ENCODE measurements at places on chromosomes 3 and 15.

GRCh38 chr15:28021281-28022039, 77.7 kb downstream of the OCA2 start:
- H3K27ac ChIP-seq, result no peak overlapping the region
- peak; percentile 89 for DNase-seq
- peaks cover 4% of the 10 kb centered on the region for H3K4me1 ChIP-seq
- H3K27me3 ChIP-seq, result no peaks in the 10 kb centered on the region

DNA sequence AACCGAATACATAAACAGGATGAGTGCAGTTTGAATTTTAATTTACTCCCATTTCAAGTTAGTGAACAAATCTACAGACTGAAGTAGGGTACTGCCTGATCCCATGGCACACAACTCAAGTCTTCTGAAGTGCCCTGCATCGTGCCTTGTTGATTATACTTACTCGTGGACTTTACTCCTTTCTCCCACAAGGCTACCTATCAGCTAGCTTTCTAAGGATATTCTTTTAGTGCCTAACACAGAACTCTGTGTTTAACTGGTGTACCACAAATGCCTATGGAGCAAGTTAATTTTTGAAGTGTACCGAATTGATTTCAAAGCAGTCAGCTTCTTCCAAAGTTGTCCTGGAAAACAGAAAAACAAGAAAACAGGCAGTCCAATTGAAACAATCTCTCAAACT, 119.8 kb downstream of the TNIK start:
- no peak for DNase-seq
- H3K36me3 ChIP-seq, result no peaks in the 10 kb centered on the region
- H3K27me3 ChIP-seq, result peaks cover 8% of the 10 kb centered on the region
- H3K27ac ChIP-seq, result no peak overlapping the region

DNA sequence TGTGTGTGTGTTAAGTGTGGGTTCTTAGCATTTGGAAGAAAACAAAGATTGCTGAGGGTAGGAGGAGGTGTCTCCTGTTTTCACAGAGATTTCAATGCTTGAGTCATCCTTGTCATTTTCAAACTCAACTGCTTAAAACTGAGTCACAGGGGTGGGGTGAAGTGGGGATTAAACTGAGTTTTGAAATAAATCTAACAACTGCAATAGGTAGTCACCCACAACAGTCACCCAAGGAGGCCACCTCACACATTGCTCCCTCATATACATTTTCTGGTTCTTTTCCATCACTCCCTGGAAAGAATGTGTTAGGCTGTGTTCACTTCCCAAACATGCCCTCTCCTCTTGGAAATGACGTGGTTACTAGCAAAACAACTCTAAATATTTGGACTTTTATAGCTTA, 187.7 kb upstream of the CMC1 start:
- no peaks in the 10 kb centered on the region for H3K36me3 ChIP-seq
- no peaks in the 10 kb centered on the region for H3K27me3 ChIP-seq
- no peak overlapping the region for H3K27ac ChIP-seq
- H3K4me3 ChIP-seq, result no peak overlapping the region
- no peaks in the 10 kb centered on the region for H3K4me1 ChIP-seq

DNA sequence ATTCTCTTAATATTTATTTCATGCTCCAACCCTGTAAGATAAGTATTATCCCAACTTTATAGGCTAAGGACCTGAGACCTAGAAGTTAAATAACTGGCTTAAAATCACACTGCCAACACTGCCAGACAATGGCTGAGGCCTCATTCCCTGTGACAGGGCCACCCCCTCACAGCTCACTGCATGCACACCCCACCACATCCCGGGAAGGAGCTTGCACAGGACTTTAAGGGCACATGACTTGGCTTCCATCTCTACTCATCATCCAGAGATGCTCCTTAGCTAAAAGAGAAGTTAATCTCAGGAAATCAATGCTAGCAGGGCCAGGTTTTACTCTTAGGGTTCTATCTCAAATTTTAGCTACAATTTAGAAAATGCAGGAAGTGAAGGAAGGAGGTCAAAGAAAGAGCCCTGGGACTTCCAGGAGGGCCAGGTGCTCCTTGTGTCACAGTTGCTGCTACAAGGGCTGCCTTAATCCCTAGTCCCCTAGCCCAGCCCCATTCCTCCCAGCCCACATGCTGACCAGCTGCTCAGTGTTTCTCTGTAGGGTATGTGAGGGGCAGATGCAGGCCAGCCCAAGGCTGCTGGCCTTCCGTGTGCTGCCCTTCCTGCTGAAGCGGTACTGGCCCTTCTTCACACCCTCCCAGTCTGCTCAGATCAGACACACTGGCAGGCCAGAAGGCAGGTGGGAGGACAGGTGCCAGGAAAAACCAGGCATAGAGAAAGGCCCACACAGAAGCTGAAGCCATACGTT, 53.5 kb downstream of the WWTR1 start:
- no peaks in the 10 kb centered on the region for H3K36me3 ChIP-seq
- H3K27ac ChIP-seq, result peak overlapping the region; percentile 56
- no peak overlapping the region for H3K4me3 ChIP-seq
- H3K4me1 ChIP-seq, result peaks cover 4% of the 10 kb centered on the region
- no peaks in the 10 kb centered on the region for H3K27me3 ChIP-seq

GRCh38 chr15:22895465-22896190, 57.2 kb downstream of the NIPA2 start:
- DNase-seq, result peak; percentile 49
- peaks cover 37% of the 10 kb centered on the region for H3K36me3 ChIP-seq
- H3K4me3 ChIP-seq, result no peak overlapping the region
- peaks cover 14% of the 10 kb centered on the region for H3K4me1 ChIP-seq

DNA sequence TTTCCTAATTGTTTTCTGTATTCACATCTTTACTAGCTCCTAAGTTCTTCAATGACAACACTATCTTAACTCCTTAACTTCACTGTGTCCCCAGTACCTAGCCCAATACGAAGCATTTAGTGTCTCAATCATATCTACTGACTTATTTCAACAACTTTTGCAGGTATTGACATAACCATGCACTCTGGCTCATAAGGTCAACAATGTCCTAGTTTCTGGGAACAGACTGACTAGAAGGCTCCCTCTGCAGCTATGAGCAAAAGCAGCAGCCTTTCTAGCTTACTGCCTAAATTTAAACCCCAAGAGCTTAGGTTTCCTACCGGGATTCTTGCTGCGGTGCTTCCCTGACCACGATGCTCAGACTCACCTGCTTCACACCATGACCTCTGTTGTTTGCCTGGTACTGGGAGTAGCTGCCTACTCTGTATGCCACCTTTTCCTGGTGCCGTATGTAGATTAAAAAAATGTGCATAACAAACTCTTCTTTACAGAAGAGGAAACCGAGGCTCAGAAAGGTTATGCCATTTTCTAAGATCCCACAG, 767.7 kb downstream of the TUSC7 start:
- no peaks in the 10 kb centered on the region for H3K27me3 ChIP-seq
- no peak overlapping the region for H3K27ac ChIP-seq
- no peaks in the 10 kb centered on the region for H3K36me3 ChIP-seq
- no peaks in the 10 kb centered on the region for H3K4me1 ChIP-seq
- no peak overlapping the region for H3K4me3 ChIP-seq

DNA sequence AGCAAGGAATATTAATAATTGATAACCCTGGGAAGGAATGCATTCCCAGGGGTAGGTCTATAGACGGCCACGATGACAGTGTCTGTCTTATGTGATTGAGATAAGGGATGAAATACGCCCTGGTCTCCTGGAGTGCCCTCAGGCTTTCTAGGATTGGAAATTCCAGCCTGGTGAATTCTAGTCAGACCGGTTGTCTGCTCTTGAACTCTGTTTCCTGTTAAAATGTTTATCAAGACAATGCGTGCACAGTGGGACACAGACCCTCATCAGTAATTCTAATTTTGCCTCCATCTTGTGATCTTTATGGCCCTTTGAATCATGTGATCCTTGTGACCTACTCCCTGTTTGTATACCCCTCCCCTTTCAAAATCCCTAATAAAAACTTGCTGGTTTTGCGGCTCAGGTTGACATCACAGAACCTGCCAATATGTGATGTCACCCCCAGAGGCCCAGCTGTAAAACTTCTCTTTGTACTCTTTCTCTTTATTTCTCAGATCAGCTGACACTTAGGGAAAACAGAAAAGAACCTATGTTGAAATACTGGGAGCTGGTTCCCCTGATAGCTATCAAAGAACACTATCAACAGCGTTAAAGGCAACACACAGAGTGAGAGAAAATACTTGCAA, 183.3 kb downstream of the PDE8A start:
- H3K36me3 ChIP-seq, result no peaks in the 10 kb centered on the region
- H3K4me3 ChIP-seq, result no peak overlapping the region
- no peak overlapping the region for H3K27ac ChIP-seq
- no peaks in the 10 kb centered on the region for H3K4me1 ChIP-seq

DNA sequence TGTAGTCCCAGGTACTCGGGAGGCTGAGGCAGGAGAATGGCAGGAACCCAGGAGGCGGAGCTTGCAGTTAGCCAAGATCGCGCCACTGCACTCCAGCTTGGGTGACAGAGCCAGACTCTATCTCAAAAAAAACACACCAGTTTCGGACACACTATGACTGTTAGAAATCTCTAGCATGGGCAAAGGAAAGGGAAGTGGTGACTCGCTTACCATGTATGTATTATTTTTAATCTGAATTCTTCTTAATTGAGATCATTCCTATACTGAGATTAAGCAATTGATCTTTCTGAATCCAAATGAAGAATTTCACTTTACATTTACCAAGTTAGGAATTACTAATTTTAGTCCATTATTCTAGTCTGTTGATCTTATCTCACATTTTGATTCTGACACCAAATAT, 459.2 kb upstream of the ALCAM start:
- H3K27ac ChIP-seq, result no peak overlapping the region
- H3K36me3 ChIP-seq, result no peaks in the 10 kb centered on the region
- H3K27me3 ChIP-seq, result no peaks in the 10 kb centered on the region
- H3K4me1 ChIP-seq, result no peaks in the 10 kb centered on the region

GRCh38 chr3:131983689-131984088, 51.1 kb downstream of the CPNE4 start:
- H3K36me3 ChIP-seq, result no peaks in the 10 kb centered on the region
- no peak overlapping the region for H3K4me3 ChIP-seq

DNA sequence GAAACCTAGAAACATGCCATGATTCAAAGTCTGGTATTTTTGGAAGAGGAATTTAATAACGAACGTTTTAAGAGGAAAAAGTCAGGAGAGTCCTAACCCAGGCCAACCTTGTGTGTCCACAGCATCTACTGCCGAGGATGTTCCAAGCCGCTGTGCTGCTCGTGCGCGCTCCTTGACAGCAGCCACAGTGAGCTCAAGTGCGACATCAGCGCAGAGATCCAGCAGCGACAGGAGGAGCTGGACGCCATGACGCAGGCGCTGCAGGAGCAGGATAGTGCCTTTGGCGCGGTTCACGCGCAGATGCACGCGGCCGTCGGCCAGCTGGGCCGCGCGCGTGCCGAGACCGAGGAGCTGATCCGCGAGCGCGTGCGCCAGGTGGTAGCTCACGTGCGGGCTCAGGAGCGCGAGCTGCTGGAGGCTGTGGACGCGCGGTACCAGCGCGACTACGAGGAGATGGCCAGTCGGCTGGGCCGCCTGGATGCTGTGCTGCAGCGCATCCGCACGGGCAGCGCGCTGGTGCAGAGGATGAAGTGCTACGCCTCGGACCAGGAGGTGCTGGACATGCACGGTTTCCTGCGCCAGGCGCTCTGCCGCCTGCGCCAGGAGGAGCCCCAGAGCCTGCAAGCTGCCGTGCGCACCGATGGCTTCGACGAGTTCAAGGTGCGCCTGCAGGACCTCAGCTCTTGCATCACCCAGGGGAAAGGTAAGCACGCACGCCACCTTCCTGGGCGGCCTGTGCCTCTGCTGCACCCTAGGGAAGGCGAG, 28.4 kb downstream of the PML start:
- H3K27ac ChIP-seq, result no peak overlapping the region
- H3K36me3 ChIP-seq, result peaks cover 40% of the 10 kb centered on the region
- no peak for DNase-seq

GRCh38 chr3:43159876-43160255, 54.0 kb upstream of the POMGNT2 start:
- DNase-seq, result no peak
- no peak overlapping the region for H3K27ac ChIP-seq
- no peak overlapping the region for H3K4me3 ChIP-seq
- peaks cover 8% of the 10 kb centered on the region for H3K27me3 ChIP-seq
- peaks cover 6% of the 10 kb centered on the region for H3K4me1 ChIP-seq
- no peaks in the 10 kb centered on the region for H3K36me3 ChIP-seq

DNA sequence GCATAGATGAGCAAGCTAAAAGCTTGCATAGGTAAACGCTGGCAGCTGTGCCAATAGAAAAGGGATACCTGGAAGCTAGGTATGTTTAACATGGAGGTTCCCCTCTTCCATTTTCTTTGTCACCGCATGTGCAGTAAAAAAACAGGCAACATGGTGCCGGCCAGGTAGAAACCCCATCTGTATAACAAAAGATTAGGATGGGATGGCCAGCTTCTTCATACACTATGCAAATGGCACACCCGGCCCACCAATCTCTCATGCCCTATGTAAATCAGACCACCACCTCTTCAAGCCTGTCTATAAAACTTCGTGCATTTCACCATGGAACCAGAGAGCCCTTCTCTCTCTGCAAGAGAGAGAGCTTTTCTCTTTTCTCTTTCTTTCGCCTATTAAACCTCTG, 224.3 kb upstream of the P2RY1 start:
- H3K27me3 ChIP-seq, result no peaks in the 10 kb centered on the region
- no peak overlapping the region for H3K4me3 ChIP-seq
- no peak overlapping the region for H3K27ac ChIP-seq

- H3K27me3 ChIP-seq, result no peaks in the 10 kb centered on the region
- no peaks in the 10 kb centered on the region for H3K4me1 ChIP-seq
- no peak overlapping the region for H3K4me3 ChIP-seq
Measured at GRCh38 chr15:30941520-30941919, 37.8 kb downstream of the FAN1 start.

DNA sequence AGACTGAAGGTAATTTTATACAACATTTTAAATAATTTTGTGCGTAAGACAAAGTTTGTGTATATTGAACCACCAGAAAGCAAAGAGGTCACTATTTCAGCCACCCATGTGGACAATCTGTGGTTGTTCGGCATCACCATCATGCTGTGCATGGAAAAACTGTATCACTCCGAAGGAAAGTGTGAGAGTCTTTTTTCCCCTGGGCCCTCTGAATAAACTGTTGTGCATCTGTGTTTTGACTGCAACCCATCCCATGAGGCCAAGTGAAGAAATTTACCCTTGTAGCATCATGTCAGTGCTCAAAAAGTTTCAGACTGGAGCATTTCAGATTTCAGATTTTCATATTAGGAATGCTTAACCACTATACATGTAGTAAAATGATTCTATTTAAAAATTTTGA, 85.3 kb downstream of the IMPG2 start:
- H3K4me3 ChIP-seq, result no peak overlapping the region
- no peaks in the 10 kb centered on the region for H3K4me1 ChIP-seq
- DNase-seq, result no peak
- H3K27me3 ChIP-seq, result no peaks in the 10 kb centered on the region
- H3K27ac ChIP-seq, result no peak overlapping the region

- H3K27ac ChIP-seq, result no peak overlapping the region
- peak overlapping the region; percentile 87 for H3K4me3 ChIP-seq
- H3K27me3 ChIP-seq, result no peaks in the 10 kb centered on the region
- H3K36me3 ChIP-seq, result peaks cover 42% of the 10 kb centered on the region
- peaks cover 6% of the 10 kb centered on the region for H3K4me1 ChIP-seq
- DNase-seq, result no peak
Measured at GRCh38 chr15:93231261-93231925, 142.4 kb upstream of the RGMA start.

- DNase-seq, result no peak
- no peak overlapping the region for H3K4me3 ChIP-seq
- no peaks in the 10 kb centered on the region for H3K36me3 ChIP-seq
- no peak overlapping the region for H3K27ac ChIP-seq
Measured at GRCh38 chr15:65738649-65739048, 53.4 kb downstream of the DENND4A start.
